Common myeloid progenitor, CD34-positive (primary cell): ENCODE measurements at places on chromosomes 2 and 18.

- H3K27ac ChIP-seq, result no peak overlapping the region
- no peaks in the 10 kb centered on the region for H3K27me3 ChIP-seq
- no peaks in the 10 kb centered on the region for H3K36me3 ChIP-seq
- no peaks in the 10 kb centered on the region for H3K4me1 ChIP-seq
- no peak for DNase-seq
- H3K4me3 ChIP-seq, result no peak overlapping the region
These were observed 50.9 kb downstream of the COL3A1 start for GRCh38 chr2:189024901-189025618.

DNA sequence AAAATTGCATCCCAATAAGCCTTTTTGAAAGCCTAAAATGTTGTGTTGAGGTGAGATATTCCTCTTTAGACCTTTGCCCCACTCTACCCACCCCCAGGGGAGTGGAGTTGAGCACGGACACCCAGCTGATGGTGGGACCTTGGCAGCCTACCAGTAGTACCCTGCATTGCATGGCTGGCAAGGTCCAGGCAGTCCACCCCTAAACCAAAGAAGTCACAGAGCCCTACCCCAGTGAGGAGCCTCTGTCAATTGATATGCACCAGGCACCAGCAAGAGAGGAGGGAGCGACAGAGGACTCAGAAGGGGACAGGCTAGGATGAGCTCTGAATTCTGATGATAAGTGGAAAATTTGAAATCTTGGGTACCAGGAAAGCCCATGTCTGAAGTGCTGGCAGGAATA lies 38.6 kb downstream of the MARCO start:
- H3K4me3 ChIP-seq, result no peak overlapping the region
- H3K27me3 ChIP-seq, result no peaks in the 10 kb centered on the region
- H3K36me3 ChIP-seq, result no peaks in the 10 kb centered on the region
- no peak overlapping the region for H3K27ac ChIP-seq

DNA sequence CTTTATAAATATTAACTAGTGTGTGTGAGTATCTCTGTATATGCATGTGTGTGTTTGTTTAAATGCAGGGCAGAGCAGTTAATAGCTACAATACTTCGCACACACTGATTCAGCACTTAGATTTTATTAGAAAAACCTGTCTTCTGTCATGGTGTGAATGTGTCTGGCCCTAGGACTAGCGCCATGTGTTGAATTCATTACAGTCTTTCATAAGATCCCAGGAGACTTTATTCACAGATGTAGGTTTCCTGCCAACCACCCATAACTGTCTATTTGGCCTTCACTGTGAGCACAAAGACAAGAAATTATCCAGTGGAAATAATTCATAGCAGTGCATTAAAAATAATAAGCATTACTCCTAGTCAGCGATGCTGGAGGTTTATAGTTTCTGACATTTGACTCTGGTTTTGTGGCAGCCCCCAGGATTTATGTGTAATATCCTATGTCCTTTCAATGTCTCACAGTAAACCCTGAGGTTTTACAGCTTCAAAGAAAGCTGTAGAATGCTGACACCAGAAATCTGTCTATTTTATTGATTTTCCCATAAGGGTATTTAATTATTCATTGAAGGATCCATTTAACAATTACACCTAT lies 93.9 kb downstream of the ZNF804A start:
- no peaks in the 10 kb centered on the region for H3K27me3 ChIP-seq
- DNase-seq, result no peak
- H3K4me3 ChIP-seq, result no peak overlapping the region
- H3K27ac ChIP-seq, result no peak overlapping the region

DNA sequence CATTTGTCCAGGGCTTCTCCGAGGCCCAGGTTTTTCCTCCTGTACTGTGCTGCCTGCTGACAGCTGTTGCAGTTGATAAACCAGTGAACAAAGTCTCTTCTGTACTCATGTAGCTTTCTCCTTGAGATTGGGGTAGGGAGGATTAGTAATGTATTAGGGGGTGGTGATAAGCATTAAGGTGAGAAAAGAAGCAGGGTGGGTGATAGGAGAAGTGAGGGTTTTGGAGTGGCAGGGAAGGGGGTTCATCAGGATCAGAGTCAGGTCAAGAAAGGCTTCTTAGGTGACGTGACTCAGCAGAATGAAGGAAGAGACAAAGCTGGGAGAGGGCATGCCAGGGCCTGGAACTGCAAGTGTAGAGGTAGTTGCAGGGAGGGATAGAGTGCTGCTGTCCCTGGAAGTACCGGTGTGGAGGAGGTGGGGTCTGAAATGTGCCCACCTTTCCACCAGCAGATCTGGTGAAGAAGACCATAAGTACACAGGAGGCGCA lies 48.7 kb downstream of the PKP4 start:
- no peaks in the 10 kb centered on the region for H3K27me3 ChIP-seq
- H3K36me3 ChIP-seq, result no peaks in the 10 kb centered on the region
- no peaks in the 10 kb centered on the region for H3K4me1 ChIP-seq
- DNase-seq, result no peak
- H3K27ac ChIP-seq, result no peak overlapping the region

DNA sequence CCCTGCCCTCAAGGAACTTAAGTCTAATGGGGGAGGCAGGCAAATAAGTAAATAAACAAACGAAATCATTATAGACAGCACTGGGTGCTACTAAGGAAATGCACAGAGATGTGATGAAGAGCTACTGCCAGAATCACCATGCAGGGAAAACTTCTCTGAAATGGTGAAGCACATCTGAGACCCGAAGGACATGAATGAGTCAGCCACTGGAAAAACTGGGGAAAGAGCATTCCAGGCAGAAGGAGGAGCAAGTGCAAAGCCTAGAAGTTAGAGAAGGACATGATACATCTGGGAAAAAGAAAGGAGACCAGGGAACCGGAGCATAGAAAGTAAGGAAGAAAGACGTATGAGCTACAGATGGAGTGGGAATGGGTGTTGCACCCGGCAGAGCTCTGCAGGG lies 56.8 kb downstream of the TGFA start:
- no peak for DNase-seq
- no peak overlapping the region for H3K4me3 ChIP-seq
- no peaks in the 10 kb centered on the region for H3K4me1 ChIP-seq

GRCh38 chr18:63707816-63708215 lies 5.1 kb downstream of the SERPINB11 start:
- H3K4me3 ChIP-seq, result no peak overlapping the region
- no peaks in the 10 kb centered on the region for H3K27me3 ChIP-seq
- no peak overlapping the region for H3K27ac ChIP-seq
- DNase-seq, result no peak
- H3K36me3 ChIP-seq, result no peaks in the 10 kb centered on the region
- no peaks in the 10 kb centered on the region for H3K4me1 ChIP-seq

DNA sequence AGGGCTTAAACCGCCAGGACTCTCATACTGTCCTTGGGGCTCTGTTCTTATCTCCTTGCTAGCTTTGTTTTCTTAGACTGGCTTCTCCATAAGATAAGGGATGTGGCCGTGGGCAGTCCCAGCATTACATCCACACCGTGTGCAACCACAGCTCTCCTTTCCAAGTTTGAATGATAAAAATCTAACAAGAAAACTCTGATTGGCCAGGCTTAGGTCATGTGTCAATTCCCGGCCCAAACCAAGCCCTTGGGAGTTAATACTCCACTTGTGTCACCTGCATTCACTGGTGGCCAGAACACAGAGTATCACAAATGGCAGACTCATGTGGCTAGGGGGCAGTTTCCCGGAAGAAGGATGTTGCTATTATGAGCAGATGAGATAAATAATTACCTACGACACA lies 43.2 kb upstream of the KDM3A start:
- peaks cover 10% of the 10 kb centered on the region for H3K4me1 ChIP-seq
- no peaks in the 10 kb centered on the region for H3K36me3 ChIP-seq
- no peak for DNase-seq
- no peak overlapping the region for H3K27ac ChIP-seq

- H3K27ac ChIP-seq, result no peak overlapping the region
- H3K27me3 ChIP-seq, result peaks cover 5% of the 10 kb centered on the region
- H3K4me3 ChIP-seq, result no peak overlapping the region
- H3K4me1 ChIP-seq, result peaks cover 8% of the 10 kb centered on the region
These were observed 21.2 kb upstream of the ATOH8 start for GRCh38 chr2:85732467-85733120.

GRCh38 chr2:17518212-17519154 lies at the start of gene RAD51AP2:
Gene RAD51AP2, minus strand, starts transcription at chr2:17518440. Its CDS starts 25 bp downstream, at chr2:17518415.
- H3K27ac ChIP-seq, result peak within 1 kb of the TSS; percentile 5
- no peaks in the 10 kb centered on the region for H3K4me1 ChIP-seq
- H3K4me3 ChIP-seq, result peak within 1 kb of the TSS; percentile 19
- peaks cover 6% of the 10 kb centered on the region for H3K27me3 ChIP-seq
- DNase-seq, result no peak

DNA sequence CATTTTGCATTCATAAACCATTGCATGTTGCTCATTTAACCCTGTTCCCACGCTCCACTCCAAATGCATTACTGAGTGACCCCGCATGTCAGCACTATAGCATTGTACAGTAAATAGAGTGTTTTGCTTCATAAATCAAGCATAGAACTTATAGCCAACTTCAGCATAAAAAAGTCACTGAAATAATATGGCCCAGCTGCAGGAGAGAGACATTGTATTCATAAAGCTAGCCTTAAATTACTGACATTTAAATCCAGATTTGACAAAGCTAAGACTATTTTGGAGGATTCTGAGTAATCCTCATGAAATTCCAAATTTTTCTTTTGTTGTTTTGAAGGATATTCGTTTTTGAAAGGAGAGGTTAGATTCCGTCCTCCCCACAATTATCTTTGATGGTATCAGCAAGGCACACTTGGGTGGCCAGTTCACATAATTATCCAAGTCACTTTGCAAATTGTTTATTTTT lies 320.9 kb upstream of the TCF4 start:
- H3K4me1 ChIP-seq, result no peaks in the 10 kb centered on the region
- H3K27ac ChIP-seq, result no peak overlapping the region
- no peaks in the 10 kb centered on the region for H3K36me3 ChIP-seq
- H3K4me3 ChIP-seq, result no peak overlapping the region
- H3K27me3 ChIP-seq, result no peaks in the 10 kb centered on the region

- H3K4me3 ChIP-seq, result no peak overlapping the region
- peaks cover 42% of the 10 kb centered on the region for H3K4me1 ChIP-seq
- H3K36me3 ChIP-seq, result peaks cover 12% of the 10 kb centered on the region
- no peaks in the 10 kb centered on the region for H3K27me3 ChIP-seq
These were observed 35.7 kb downstream of the ODC1 start for GRCh38 chr2:10412380-10412779.

DNA sequence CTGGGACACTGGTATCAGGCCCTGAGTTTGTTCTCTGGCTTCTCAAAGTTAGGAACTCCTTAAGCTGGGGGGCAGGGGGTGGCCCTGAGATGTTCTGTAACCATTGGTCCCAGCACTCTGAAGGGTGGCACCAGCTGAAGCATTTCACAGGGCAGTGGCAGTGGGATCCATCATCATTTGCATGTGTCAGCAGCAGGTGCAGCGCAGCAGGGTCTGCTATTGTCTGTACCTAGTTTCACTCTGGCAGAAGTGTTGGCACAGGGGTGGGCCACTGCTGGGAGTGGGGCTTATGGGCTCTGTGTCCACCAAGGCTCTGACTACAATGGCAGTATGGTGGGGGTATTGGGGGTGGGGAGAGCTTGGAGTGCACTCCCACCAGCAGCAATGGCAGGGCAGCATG lies 460.4 kb upstream of the ZNF804A start:
- H3K4me1 ChIP-seq, result no peaks in the 10 kb centered on the region
- H3K36me3 ChIP-seq, result no peaks in the 10 kb centered on the region
- H3K4me3 ChIP-seq, result no peak overlapping the region

DNA sequence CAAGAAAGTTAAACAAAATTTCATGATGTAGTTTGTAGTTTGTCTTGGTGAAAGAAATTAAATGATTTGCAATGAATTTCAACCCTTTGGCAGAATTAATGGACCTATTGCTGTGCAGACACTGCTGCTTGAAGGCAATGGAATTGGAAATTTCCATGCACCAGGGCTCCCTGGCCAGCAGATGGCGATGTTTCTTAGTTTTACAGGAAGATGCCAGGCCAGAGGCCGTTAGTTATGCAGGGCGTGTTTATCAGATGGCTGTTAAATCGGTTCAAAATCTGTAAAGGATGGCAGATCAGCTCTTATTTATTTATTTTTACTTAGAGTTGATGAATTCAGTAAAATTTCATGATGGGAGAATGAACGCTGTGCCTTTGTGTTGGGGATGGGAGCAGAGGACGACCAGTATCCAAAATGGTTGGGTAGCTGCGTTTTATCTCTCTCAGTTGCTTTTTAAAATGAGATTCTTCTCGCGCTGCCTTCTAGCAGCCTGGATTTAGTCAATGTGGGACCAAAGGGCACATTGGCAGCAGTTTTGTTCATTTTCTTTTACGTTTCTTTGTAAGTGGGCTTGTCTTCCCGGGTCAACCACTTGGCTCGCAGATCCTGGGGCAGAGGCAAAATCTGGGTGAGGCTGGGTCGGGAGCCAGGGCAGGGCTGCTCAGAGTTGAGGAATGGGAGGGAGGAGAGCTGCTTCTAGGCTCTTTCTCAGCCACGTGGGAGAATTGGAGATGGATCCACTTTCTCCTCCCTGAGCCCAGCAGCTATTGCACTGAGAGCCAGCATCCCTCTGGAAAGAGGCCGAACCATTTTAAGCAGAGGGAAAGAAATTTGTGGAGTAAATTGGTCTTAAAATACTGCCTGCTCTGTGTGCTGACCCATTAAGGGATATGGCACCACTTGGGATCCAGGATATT lies 344.0 kb downstream of the PIK3C3 start:
- H3K4me1 ChIP-seq, result no peaks in the 10 kb centered on the region
- no peaks in the 10 kb centered on the region for H3K27me3 ChIP-seq
- H3K4me3 ChIP-seq, result no peak overlapping the region
- H3K27ac ChIP-seq, result no peak overlapping the region

DNA sequence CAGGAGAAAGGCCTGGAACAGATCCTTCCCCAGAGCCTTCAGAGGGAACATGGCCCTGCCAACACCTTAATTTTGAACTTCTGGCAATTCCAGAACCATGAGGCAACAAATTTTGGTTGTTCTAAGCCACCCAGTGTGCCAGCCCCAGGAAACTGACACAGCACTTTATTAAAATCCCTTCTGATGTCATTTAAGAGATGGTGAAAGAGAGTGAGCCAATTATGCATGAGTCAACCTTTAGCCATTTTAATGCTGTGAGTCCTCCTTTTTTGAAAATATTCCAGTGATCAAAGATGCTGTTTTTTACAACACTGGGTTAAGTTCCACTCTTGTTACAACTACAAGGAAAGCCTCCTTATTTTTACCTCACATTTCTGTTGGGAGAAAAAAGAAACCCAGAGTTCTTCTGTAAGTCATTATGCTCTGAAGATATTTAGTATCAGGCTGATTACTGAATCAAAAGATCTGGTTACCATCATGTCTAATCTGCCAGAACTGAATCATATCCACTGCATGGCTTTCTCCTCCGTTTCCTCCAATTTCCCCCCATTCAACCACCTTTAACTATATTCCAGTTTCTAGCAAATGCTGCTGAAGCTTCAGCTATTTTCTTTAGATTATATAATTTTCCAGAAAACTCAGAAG lies 235.4 kb downstream of the TXNL1 start:
- no peaks in the 10 kb centered on the region for H3K27me3 ChIP-seq
- no peak overlapping the region for H3K4me3 ChIP-seq
- no peak overlapping the region for H3K27ac ChIP-seq
- H3K36me3 ChIP-seq, result no peaks in the 10 kb centered on the region
- no peak for DNase-seq
- peaks cover 4% of the 10 kb centered on the region for H3K4me1 ChIP-seq
